ENCODE measurements at places on chromosomes 3 and 15.
A peak's percentile ranks its signal among the peaks of the same experiment; 100 is the strongest.

- DNase-seq: no peak
Measured at GRCh38 chr15:28993051-28993719, 107.4 kb downstream of the APBA2 start.

DNA sequence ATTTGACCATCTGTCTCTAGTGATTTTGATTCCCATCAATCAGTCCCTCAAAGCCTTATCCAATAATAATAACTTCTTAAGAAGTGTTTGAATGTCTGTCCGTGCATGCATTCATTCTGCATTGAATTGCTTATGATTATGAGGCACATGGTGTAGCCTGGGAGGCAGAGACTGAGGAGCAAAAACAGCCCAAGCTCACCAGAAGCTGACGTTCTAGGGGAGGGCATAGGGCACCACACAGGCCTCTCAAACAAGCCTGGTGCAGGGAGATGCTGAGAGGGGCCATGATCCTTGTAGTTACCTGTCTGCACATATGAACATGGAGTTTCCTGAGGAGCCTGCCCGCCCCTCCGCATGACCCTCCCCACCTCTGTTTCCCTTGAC lies 89.2 kb upstream of the POMGNT2 start:
- DNase-seq: no peak

DNA sequence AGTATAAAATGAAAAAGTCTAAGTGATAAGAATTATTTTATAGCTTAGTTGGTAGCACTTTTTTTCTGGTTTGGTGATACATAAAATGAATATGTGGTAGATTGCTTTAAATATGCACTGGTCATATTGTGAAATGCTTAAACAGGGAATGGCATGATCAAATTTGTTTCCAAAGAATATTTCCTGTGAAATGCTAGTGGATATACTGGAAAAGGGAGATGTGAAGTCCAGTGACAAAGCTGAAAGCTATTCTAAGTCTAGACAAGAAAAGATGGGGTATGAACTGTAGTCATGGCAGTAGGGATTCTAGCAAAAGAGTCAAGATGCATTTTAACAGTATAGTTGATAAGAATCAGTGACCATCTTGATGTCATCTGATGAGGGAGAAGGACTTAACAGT lies 98.9 kb upstream of the MME start:
- DNase-seq: no peak

- DNase-seq: no peak
Measured at GRCh38 chr15:40554161-40554525, 10.7 kb downstream of the CCDC32 start.

GRCh38 chr3:134060561-134061385 lies 31.0 kb upstream of the SLCO2A1 start:
- peak; percentile 45 for DNase-seq

- no peak for DNase-seq
Measured at GRCh38 chr3:115903843-115904242, 280.5 kb downstream of the GAP43 start.

DNA sequence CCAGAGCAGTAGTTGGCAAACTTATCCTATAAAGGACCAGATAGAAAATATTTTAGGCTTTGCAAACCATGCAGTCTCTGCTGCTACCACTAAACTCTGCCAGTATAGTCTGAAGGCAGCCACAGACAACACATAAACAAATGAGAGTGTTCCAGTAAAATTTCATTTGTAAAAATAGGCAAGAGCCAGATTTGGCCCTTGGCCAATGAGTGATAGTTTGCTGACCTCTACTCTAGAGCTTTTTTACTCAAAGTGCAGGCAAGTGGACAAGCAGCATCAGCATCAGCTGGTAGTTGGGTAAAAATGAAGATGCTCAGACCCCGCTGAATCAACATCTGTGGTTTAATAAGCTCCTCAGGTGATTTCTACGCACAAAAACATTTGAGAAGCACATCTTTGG lies 269.8 kb downstream of the NTRK3 start:
- DNase-seq: no peak

- no peak for DNase-seq
Measured at GRCh38 chr15:36936613-36937012, 163.7 kb downstream of the MEIS2 start.

DNA sequence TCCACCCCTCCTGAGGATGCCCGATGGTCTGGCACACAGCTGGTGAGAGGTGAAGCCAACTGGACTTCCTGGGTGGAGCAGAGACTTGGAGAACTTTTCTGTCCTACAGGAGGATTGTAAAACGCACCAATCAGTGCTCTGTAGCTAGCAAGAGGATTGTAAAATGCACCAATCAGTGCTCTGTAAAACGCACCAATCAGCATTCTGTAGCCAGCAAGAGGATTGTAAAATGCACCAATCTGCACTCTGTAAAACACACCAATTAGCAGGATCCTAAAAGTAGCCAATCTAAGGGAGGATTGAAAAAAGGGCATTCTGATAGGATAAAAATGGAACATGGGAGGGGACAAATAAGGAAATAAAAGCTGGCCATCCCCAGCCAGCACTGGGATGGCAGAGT lies 150.2 kb downstream of the CHSY1 start:
- DNase-seq: no peak

- no peak for DNase-seq
Measured at GRCh38 chr15:38231436-38231835, 21.2 kb upstream of the SPRED1 start.

GRCh38 chr3:48013288-48013980 lies 2.8 kb downstream of the MAP4 start:
- DNase-seq: no peak

DNA sequence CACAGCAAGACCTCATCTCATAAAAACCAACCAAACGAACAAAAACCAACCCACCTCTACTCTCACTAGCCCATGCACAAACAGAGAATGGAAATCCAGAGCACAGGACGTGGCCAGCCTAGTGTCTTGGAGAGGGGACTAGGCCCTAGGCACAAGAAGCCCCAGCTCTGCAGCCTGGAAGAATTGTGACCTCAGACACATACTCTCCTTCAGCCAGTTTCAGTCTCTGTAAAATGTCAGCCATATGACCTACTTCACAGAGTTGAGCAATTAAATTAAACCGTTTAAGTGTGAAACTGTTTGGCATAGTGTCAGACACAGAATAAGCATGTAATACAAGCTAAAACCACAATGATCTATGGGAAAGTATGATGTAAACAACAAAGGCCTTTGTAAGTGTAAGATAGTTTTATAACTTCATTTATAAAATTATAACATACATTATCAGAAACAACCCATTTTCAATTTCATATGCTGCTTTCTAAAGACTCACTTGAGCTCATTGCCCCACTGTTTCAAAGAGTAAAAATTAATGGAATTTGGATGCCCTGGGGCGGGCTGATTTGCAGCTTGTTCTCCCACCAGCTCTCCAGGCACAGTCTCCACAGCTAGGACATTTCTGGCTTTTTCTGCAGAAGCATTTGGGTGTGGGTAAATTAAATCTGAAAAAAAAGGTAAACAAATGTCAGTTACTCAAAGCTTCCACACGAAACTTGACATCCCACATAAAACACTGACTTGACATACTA lies 32.9 kb downstream of the TBC1D2B start:
- DNase-seq: no peak

GRCh38 chr3:18351069-18351628 lies 74.0 kb downstream of the SATB1 start:
- DNase-seq: no peak

DNA sequence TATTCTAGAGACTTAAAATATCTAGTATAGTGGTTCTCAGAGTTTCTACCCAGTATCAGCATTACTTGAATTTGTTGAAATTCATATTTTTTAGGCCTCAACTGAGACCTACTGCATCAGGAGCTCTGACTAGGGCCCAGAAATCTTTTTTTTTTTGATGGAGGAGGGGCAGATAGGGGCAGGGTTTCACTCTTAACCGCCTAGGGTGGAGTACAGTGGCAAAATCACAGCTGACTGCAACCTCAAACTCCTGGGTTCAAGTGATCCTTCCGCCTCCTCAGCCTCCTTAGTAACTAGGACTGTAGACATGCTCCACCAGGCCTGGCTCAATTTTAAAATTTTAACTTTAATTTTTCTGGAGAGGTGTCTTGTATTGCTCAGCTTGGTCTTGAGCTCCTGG lies 36.6 kb downstream of the CHD2 start:
- no peak for DNase-seq

- no peak for DNase-seq
Measured at GRCh38 chr3:155704771-155705559, 39.9 kb downstream of the PLCH1 start.

- DNase-seq: no peak
Measured at GRCh38 chr3:39279745-39280517, at the start of gene CX3CR1. Gene CX3CR1 (minus strand): TSS chr3:39280036. CDS start chr3:39266509, 13,527 bp downstream.

Data from smooth muscle cell of the brain vasculature (primary cell).